ENCODE measurements at places on chromosomes 3 and 15.
A peak's percentile ranks its signal among the peaks of the same experiment; 100 is the strongest.

- peak; percentile 19 for DNase-seq
Observed at GRCh38 chr15:72237029-72237852, 6.3 kb upstream of the PKM start.

- no peak for DNase-seq
Observed at GRCh38 chr3:70531063-70531657, 218.7 kb upstream of the MDFIC2 start.

- DNase-seq, result no peak
Observed at GRCh38 chr3:42728668-42729364, 26.2 kb upstream of the HHATL start.

DNA sequence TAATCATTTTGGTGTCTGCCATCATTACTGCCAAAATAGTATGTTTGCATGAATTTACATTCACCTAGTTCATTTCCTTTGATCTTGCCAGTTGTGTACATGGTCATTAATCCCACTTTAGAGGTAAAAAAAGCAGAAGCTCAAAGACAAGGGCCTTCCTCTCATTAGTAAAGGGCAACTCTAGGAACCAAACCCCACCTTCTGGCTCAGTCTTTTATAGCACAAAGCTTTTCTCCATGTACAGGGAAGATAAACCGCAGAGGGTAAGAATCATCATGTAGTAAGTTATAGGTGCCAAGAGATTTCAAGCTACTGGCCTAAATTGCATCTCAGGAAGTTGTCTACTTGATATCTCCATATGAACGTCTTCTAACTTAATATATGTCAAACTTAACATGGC is 19.3 kb upstream of the SPG21 start:
- no peak for DNase-seq

GRCh38 chr3:161337311-161337710 is 34.0 kb downstream of the SPTSSB start:
- no peak for DNase-seq

DNA sequence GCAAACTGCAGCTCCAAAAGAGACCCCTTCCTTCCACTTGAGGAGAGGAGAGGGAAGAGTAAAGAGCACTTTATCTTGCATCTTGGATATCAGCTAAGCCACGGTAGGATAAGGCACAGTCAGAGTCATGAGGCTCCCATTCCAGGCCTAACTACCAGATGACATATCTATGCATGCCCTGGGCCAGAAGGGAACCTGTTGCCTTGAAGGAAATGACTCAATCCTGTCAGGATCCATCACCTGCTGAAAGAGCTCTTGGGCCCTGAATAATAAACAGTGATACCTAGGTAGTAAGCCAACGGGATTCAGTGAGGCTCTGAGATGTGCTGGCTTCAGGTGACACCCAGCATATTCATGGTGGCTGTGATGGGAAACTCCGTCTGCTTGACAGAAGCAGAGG is 118.5 kb upstream of the EPHA3 start:
- DNase-seq, result no peak

GRCh38 chr3:158830391-158830790 is 28.5 kb downstream of the MFSD1 start:
- no peak for DNase-seq

GRCh38 chr3:11641316-11641682 is 2.4 kb downstream of the VGLL4 start:
- no peak for DNase-seq

GRCh38 chr15:85624291-85624801 is 170.4 kb downstream of the KLHL25 start:
- DNase-seq, result no peak

DNA sequence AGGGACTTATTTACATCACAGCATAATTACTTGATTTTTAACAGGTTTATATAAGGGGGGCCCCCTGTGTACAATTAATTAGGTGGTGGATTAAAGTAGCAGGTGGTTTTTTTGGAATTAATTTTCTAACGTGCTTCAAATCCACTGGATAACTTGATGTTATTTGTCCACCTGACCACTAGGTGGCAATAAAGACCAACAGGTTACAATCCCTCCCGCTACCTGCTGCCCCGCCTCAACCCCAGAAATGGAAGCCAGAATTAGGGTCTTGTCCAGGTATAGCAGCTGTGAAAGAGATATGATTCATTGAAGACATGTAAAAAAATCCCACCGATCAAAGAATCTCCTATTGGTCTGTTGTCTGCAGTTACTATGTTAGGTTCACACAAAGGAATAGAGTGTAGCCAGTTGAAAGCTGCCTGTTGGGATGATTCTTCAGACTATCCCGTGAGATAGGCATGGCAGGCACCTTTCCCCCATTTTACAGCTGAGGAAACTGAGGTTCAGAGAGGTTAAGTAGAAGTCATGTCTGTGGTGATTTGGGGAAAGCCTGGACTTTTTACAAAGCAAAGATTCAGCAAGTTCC is 44.0 kb downstream of the MFSD1 start:
- DNase-seq, result no peak

DNA sequence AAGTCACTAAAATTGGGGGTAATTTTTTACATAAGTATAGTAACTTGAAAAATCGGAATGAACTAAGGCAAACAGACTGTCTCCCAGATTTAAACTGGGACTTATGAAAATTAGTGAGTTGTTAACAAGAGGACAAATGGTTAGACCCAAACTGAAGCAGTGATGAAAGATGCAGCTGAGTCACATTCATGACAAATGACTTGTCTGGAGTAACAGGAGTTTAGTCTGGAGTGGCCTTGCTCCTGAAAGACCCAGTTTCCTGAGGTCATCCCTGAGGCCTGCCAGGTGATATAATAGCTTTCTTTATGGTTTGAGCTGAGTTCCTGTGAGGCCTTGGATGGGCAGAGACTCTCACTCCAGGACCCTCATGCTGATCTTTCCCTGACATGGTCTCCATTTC is 9.6 kb upstream of the CTDSPL start:
- no peak for DNase-seq

DNA sequence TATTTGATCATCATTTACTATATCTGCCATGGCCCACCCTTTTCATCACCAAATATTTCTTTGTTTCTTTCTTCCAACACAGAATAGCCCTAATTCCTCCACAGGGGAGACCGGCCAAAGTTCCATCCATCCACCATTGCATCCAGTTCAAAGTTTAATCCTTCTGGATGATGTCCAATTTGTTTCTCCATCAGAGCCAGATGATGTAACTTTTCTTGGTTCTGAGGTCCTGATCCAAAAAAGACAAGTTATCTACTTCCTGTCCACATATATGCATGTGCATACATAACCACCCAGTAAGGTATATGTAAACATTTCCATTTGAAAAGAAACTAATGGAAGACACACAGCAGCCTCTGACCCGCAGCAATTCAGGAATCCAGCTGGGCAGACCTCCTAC is 237.3 kb downstream of the SHOX2 start:
- DNase-seq, result no peak

DNA sequence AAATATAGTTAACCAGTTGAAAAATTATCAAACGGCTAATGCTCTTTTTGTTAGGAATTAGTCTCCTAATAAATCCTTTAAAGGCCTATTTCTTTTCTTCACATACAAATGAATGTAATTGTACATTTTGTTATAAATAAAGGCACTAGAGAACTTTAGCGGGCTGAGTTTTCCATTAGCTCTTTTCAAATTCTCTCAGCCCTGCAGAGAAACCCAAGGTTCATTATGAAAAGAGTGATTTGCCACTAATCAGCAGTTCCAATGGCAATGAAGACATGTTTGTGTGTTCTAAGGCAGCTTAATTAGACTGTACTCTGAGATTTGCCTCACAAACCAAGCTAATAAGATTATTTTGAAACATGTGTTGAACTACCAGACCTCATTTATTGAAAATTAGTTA is 64.6 kb upstream of the P2RY1 start:
- no peak for DNase-seq

DNA sequence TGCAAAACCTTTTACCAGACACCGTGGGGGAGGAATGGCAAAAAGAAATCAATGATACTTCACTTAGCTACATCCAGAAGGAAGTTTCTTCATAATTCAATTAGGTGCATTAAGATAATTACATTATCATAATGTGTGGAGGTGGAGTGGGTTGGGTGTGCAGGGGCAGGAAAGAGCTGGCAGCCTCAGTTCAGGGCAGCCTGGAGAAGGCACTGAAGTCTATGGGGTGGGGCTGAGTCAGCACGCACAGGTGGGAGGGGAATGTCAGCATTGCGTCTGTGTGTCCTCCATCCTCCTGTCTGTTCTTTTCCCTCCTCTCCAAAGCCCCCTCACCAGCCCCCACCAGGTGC is 278.8 kb downstream of the GABRG3 start:
- DNase-seq, result no peak

GRCh38 chr15:39096608-39097205 is 484.2 kb upstream of the THBS1 start:
- no peak for DNase-seq

GRCh38 chr3:116702334-116702733 is 7.2 kb upstream of the TUSC7 start:
- DNase-seq, result no peak

- DNase-seq, result no peak
Observed at GRCh38 chr15:80744826-80745225, 34.3 kb upstream of the CEMIP start.

DNA sequence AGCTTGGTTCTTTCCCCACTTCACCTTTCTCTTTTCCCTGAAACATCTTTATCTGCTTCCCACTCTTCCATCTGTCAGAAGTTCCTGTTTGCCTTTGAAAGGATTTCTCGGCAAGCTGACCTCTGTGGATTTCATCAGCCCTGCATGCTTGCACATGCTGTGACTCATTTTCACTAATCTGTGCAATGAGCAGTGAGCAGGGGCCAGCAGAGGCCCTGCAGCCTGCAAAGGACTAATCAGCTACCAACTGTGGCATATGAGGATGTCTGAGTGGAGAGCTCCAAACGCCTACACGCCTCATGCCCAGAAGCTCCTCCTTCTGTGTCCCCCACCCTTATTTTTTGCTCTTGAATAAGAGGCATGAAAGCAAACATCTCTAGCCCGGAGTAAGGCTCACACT is 333.0 kb upstream of the SEMA6D start:
- DNase-seq, result no peak

DNA sequence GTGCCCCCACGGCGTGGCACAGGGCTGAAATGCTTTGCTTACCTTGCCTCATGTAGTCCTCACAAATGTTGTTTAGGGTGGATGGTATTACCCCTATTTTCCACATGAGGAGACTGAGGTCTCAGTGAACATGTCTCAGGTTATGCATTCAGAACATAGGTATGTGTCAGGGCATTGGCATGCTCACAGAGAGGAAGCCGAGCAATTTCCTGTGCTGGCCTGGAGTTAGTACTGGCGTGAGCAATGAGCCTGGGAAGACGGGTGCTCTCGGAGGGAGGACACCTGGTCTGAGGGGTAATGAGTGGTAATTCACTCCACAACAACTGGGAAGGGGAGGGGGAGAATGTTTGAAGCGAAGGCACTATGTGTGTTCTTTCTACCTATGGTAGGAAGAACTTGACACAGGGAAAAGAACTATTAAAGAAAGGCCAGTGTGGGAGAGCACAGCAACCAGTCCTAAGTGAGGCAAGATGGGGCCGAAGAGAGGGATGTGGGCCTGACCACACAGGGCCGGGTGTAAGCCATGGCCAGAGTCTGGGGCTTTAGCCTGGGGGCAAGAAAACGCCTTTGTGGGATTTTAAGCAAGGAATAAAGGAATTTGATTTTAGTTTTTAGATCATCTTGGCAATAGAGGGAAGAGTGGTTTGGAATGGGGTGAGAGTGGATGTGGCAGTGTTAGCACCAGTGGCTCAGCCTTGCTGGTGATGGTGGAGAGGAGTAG is 4.9 kb upstream of the FAM131A start:
- no peak for DNase-seq

GRCh38 chr15:50876989-50877360 is 31.5 kb upstream of the AP4E1 start:
- DNase-seq, result peak; percentile 27

DNA sequence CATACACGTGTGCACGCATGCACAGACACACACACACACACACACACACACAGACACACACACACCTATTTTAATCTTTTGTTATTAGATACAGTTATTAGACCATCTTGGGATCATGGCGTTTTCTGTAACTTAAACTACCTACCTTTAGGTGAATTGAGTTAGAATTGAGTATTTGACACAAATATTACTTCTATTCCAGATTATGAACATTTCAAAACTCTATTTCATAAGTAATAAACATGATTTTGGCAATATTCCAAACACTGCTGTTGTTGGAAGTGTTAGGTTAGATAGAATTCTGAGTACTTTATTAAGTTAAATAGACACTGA is 65.6 kb downstream of the GLCE start:
- no peak for DNase-seq

DNA sequence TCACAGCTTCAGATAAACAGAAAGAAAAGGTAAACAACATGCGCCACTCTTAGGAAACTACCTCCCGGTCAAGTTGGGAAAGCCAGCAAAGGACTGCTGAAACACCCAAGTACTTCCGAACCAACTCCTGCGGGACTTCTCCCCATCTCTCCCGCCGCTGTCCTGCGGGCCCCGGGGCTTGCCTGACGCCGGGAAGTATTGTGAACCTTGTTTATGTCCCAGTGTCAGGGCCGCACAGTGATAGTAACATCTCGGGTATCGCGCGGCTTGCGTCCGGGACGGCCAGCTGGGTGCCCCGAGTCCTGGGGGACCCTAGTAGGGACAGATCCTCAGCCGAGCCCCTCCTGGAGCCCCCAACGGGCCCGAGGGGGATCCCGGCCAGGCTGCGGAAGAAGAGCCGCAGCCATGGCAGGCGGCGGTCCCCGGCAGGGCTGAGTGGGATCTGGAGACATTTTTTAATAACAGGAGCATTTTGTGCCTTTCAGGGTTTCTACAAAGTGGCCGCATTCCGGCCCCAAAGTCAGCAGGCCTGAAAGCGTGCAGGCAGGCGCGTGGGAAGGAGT is 756 bp downstream of the CLPX start:
- DNase-seq, result no peak

- no peak for DNase-seq
Observed at GRCh38 chr3:161296814-161297213, 74.5 kb downstream of the SPTSSB start.

GRCh38 chr3:23567917-23568316 is 237.8 kb upstream of the UBE2E1 start:
- DNase-seq, result no peak

DNA sequence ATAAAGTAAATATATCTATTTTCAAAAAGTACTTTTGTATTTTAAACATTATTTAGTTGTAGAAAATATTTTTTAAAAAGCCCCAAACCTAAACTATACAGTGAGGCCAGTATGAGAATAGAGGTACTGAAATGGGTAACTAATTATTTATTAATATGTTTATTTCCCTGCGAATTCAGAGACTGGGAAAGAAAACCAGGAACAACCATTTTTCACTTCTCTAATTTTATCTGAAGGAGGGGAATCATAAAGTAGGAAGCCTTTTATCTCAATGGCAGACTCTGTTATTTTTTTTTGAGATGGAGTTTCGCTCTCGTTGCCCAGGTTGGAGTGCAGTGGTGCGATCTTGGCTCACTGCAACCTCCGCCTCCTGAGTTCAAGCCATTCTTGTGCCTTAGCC is 63.6 kb upstream of the TRAK1 start:
- DNase-seq, result no peak

GRCh38 chr15:92636401-92636907 is 19.1 kb downstream of the FAM174B start:
- no peak for DNase-seq

Data from stimulated activated CD4-positive, alpha-beta T cell treated with anti-CD3 and anti-CD28 coated beads, TNF-alpha, amount 100 ng/mL, for 1 hour (primary cell).